D721Med (cell line): ENCODE measurements at places on chromosomes 5 and 9.

DNA sequence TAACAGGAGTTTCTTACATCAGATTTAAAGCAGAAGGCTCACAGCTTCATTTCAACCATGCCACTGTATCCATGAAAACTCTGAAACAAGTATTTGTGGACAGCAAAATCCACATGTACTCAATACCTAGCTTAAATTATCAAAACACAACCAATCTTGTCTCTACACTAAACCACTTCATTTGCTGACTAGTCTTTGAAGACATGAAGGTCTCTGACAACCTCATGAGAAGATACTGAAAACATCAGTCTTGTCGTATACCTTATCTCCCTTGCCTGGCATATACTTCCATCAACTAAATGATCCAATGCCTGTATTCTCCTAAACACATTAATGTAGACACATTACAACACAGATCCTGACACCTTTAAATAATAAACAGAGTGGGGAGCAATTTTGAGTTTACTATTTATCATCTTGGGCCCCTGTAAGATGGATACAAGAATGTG lies 2.9 kb downstream of the RPS23 start:
- DNase-seq = no peak

GRCh38 chr9:9536523-9536922 lies 1076.3 kb downstream of the PTPRD start:
- DNase-seq = no peak

DNA sequence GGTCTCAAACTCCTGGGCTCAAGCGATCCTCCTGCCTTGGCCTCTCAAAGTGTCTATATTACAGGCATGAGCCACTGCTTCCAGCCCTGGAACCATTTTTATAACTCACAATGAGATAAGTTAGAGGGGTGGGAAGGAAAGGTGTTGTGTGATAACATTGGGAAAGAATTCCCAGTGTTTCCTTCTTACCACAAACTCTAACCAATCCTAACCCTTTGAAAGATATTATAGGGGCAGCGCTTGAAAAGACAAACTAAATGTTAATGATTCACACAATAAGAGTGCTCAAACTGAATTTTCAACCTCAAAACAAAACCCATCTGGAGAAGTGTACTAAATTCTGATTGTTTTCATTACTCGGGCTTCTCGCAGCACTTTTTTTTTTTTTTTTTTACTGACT lies 109.7 kb downstream of the TSSK1B start:
- no peak for DNase-seq

DNA sequence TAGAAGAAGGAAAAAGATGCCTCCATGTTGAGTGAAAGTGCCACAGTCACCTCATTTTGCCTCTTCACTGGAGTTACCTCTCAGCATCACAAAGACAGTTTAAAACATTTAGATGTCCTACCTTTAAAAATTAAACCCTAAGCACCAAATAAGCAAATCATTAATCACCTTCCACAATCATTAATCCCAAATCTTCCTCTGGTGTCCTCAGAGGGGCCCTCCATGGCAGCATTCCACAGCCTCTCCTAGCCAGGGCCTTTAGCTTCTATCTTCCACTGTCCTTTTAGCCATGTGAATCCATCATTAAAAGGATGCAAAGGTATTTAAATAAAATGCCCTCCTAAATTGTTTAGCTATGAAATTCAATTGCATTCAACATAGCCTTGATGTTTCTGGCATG lies 310.8 kb downstream of the PDE4D start:
- no peak for DNase-seq

DNA sequence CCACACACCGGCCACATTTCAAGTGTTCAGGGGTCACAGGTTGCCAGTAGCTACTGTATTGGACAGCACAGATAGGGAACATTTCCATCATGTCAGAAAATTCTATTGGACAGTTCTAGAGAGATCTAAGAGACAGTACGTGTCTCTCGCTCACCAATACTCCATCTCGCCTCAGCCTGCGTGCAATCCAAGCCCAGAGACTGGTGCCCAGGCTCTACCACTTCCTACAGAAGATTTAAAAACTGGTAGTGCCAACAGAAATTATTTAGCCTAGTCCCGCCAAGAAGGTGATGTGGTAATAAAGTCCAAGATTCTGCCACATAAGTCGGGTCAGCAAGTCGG lies 390 bp upstream of the SNX2 start:
- DNase-seq = no peak

DNA sequence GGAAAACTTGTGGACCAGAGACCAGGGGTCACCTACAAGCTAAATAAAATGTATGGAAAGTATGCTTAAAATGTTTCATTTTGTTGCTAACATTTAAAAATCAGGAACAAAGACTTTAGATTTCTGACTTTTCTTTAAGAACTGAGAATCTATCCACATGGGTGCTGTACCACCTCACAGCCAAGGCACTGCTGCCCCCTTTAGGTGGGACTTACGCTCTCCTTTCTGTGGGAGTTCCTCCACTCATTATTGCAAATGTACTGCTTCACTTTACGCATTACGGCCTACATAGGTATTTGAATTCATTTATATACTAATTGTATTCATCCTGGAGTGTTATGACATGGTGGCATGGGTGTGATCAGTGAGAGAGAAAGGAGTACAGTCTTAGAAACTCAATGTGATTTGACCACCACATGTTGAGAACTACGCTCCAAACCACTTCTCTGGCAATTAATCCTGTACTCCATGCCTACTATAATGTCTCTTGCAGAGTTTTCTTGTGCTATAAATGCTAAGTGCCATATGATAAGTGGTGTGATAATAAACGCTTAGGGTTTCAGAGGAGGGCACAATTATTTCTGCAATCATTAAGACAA lies 24.7 kb upstream of the CETN3 start:
- no peak for DNase-seq

GRCh38 chr5:32173267-32174010 lies 680 bp downstream of the GOLPH3 start:
- DNase-seq = no peak

- DNase-seq = no peak
Measured at GRCh38 chr9:114928136-114928535, 2.3 kb downstream of the TNFSF8 start.
